ENCODE measurements at places on chromosomes 13 and 19. TPM values are rescaled to one million over a fixed set of nuclear protein-coding genes. Genes with fewer than 3 reads are reported as not detected.

DNA sequence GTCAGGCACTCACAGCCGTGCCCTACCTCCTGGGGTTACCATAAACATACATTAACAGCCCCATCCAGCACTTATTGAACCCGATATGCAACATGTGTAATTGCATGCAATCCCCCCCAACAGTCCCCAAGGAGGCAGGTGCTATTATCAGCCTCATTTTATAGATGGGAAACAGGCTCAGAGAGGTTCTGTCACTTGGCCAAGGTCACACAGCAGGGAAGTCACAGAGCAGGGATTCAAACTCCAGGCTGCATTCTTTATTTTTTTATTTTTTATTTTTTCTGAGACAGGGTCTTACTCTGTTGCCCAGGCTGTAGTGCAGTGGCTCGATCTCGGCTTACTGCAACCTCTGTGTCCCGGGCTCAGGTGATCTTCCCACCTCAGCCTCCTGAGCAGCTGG lies 38.4 kb upstream of the TNFAIP8L1 start:
- no peak for DNase-seq

DNA sequence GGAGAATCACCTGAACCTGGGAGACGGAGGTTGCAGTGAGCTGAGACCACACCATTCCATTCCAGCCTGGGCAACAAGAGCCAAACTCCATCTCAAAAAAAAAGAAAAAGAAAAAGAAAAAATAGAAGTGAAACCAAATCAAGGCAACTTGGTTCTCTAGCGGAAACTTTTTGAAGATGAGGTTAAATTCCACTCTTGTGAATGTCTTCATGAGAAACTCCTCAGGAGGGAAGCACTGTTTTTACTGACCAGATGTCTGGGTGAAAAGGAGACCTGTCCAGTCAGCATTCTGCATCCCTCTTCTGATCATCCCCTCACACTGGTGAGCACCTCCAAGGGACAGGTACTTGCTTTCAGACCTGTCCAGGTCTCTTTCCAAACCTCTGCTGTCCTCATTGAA lies 15.8 kb downstream of the BRD4 start:
- DNase-seq = no peak

DNA sequence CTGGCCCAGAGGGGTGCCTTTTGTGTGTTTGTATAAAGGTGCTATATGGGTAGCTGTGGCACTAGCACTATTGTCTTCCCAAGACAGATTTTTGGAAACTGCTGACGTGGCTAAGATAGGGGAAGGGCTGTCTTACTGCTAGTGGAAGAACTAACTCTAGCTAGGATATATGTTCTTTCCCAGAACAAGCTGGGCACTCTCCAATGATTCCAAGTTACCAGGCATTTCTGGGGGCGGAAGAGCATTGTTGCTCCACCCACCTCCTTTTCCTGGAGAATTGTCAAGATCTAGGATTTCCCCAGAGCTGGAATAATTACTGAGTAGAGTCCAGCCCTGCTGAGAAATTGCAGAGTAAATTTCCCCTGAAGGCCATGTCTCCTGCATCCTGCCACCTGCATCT lies 408.3 kb downstream of the KLF5 start:
- DNase-seq = no peak

- no peak for DNase-seq
Measured at GRCh38 chr19:49624967-49625910, 14.7 kb downstream of the RRAS start.

- DNase-seq = no peak
Measured at GRCh38 chr19:4567584-4568071, 8.1 kb upstream of the SEMA6B start.

DNA sequence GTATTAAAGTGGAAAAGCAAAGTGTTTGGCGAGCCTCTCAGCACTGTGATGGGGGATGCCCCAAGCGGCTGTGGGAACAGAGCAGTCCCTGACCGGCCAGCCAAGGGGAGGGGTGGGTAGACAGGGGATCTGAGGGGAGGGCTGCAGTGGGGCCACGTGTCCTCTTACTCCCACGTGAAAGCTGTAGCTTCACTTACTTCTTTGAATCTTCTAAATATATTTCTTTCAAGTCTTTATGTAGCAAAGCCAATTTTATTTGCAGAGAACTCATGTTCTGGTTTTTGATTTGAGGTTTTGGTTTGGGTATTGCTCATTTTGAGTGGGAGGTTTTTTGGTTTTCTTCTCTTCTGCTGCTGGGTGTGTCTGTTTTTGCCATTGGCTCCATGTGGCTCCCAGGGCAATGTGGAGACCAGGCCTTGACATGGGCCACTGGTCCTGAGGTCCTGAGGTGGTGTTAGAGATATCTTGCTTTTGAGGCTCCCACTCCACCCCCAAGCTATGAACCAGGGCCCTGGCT lies 17.7 kb upstream of the OVOL3 start:
- DNase-seq = no peak

DNA sequence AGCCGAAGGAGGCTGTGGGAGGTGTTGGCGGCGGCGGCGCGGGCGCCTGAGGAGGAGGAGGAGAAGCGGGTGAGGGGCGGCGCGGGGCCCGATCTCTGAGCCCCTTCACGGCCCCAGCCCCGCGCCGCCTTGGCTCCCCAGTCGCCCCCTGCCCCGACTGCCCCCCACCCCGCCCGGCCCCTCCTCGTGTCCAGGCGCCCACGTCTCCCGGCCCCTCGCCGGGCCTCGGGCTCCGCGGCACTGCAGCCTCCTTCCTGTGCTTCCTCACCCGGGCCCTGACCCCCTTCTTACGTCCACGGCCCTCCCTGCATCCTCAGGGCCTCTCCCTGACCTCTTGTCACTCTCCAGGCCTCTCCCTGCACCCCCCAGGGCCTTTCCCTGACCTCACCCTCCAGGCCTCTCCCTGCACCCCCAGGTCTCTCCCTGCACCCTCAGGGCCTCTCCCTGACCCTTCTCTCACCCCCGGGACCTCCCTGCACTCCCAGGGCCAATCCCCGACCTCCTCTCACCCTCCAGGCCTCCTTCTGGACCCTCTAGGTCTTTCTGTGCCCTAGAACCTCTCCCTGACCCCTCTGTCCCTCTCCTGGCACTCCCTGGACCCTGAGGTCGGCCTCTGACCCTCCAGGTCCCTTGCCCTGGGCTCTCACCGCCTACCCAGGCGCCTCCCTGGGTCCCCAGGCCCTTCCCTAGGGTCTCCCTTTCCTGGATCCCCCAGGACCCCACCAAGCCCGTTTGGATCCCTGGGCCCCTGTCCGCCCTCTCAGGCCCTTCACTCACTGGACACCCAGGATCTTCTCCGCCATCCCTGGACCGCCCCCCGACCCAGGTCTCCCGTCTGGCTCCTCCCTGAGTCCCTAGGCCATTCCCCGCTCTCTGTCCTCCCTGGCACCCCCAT lies 460 bp downstream of the KMT5C start:
- DNase-seq = no peak

The ARRDC5 gene
- not detected for total RNA-seq

The SOX21 gene
- total RNA-seq = not detected

The FGF21 gene
- 0.13 TPM for total RNA-seq
